H4 (cell line): ENCODE measurements at places on chromosomes 3 and 15. TPM values are rescaled to one million over a fixed set of nuclear protein-coding genes. Genes with fewer than 3 reads are reported as not detected.

GRCh38 chr15:51328926-51329325 is 9.5 kb downstream of the CYP19A1 start:
- no peak for DNase-seq

Gene FGD5
- 0.17 TPM in 1 of 2 replicates, not detected in the other for total RNA-seq

Gene SCN11A
- not detected in 2 replicates for total RNA-seq

- DNase-seq: no peak
Measured at GRCh38 chr3:132880986-132881385, 157.2 kb upstream of the TMEM108 start.

- no peak for DNase-seq
Measured at GRCh38 chr3:106540743-106541142, 671.9 kb upstream of the CBLB start.

- no peak for DNase-seq
Measured at GRCh38 chr3:24428481-24428880, 66.2 kb downstream of the THRB start.

Gene GOLGA6L10
- total RNA-seq: 0.56 TPM in 1 of 2 replicates, not detected in the other

- peak; percentile 81 for DNase-seq
Measured at GRCh38 chr15:40847223-40847961, 3.5 kb downstream of the SPINT1 start.

- no peak for DNase-seq
Measured at GRCh38 chr3:105837143-105837740, 31.6 kb downstream of the CBLB start.

Gene ASTE1
- total RNA-seq: 6.8 and 9.1 TPM in 2 replicates

DNA sequence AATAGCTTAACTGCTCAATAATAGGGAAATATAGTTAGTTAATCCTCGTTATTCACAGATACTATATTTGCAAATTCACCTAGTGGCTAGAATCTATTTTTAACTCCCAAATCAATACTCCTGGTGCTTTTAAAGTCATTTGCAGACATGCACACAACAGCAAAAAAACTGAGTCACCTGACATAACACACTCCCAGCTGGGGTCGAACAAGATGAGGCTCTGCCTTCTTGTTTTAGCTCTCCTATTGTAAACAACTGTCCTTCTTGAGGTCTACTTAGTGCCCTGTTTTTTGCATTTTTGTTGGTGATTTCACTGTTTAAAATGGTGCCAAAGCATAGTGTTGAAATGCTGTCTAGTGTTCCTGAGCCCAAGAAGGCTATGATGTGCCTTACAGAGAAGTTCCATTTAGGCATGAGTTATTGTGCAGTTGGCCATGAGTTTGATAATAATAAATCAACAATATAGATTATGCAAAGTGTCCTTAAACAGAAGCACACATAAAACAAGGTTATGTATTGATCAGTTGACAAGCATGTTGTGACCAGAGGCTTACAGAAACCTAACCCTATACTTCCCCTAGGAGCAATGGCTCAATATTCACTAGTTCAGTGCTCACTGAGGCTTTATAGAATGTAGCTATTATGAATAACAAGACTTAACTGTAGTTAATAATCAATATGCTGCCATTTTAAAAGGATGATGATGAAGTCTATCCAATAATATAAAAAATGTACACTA is 18.6 kb downstream of the MAP3K13 start:
- DNase-seq: no peak

DNA sequence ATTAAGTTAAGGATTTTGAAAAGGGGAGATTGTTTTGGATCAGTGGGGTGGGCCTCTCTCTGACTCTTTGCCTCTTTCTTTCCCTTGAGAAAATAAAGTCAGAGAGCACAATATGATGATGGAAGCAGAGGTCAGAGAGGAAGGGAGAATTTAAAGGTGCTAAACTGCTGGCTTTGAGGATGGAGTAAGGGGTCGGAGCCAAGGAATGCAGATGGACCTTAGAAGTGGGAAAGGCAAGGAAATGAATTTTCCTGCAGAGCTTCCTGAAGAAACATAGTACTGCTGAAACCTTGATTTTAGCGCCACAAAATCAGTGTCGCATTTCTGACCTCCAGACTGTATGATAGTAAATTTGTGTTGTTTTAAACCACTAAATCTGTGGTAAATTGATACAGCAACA is 317.4 kb downstream of the NAALADL2 start:
- no peak for DNase-seq

Gene MCF2L2
- total RNA-seq: 0.62 and 0.64 TPM in 2 replicates

Gene ALDH1A2
- total RNA-seq: not detected in 2 replicates

DNA sequence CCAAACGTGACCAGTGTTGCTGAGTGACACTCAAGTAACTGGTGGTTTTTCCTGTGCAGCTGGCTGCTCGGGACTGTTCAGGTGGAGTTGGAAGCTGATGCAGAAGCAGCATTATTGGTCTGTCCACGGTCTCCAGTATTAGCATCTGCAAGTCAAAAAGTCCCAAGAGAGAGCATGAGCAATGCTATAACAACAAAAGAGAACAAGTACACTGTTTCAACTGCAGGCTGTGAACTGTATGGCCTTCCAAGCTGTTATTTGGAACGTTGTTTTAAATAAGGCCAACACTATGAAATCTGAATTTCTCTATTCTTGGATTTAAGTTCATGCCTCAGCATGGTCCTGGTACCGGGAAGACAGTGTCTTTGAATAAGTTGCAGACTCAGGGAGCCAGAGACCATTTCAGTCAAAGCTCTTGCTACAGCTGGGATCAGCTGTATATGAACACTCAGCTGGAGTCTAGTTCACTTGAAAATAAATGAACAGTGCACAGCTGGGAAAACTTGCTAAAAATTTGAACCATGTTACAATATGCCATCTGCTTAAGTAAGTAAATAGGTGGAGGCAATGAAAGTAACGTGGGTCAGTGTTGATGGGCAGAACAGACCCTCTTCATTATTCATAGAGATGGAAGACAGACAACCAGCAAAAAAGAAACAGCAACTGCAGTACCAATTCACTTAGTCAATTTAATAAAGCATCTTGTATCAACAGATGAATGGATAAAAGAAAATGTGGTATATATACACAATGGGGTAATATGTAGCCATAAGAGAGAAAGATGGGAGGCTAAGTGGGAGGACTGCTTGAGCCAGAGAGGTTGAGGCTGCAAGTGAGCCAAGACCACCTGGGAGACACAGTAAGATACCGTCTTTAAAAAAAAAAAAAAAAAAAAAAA is 45.1 kb downstream of the NR1I2 start:
- DNase-seq: no peak

DNA sequence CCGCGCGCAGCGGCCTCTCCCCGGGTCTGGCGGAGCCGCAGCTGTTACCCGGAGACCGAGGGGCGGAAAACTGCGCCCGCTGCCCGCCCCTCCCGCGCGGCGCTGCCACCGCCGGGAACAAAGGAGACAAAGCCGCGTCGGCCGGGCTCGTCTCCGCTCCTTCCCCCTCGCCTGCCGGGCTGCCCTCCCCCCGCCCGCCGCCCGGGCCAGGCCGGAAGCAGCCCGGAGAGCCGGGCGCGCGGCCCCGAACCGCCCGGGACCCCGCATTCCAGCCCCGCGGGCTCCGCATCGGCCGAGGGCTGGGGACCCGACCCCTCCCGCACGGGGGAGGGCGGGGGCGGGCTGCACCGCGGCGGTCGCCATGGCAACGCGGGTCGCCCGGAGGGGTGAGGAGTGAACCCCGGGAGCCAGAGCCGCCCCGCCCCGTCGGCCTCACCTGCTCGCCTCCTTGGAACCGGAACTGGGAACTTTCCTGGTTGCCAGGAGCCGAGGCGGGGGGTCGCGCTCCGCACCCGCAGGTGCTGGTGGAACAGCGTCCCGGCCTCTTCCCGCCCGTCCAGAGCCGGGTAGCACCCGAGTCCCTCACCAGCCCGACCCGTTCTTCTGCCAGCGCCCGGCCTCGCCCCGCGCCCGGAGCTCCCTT is 448 bp downstream of the PLXNB1 start:
- no peak for DNase-seq

DNA sequence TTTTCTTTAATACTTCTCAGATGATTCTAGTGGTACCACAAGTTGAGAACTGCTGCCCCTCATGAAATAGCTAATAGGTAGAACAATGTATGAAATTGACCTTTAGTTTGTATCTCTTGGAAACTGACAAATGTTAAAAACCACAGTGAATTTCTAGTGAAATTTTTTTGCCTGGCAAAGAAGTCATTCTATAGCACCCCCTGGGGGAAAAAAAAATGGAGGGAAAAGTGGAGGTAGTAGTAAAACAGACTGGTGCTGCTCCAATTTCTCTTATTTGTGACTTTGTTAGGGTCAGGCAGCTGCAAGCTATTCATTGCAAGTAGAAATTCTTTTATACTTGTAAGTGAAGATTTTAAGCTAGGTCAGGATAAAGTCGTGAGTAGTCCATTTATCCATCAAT is 605.0 kb downstream of the NLGN1 start:
- no peak for DNase-seq

Gene SLC6A1
- total RNA-seq: not detected in 2 replicates

GRCh38 chr3:115428841-115429240 is 194.5 kb upstream of the GAP43 start:
- no peak for DNase-seq

GRCh38 chr3:151556596-151556995 is 95.7 kb upstream of the IGSF10 start:
- no peak for DNase-seq

DNA sequence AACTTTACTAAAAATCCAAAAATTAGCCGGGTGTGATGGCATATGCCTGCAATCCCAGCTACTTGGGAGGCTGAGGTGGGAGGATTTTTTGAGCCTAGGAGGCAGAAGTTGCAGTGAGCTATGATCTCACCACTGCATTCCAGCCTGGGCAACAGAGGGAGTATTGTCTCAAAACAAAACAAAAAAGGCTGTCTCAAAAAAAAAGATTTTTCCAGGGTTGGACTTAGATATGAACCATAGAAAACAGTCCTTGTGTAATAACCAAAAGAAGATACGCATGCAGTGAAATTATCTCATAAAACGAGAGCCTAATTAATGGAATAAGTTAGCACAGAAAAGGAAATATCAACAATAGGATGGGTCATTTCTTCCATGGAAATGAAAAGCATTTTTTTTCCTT is 320.4 kb upstream of the RASGRP1 start:
- peak; percentile 69 for DNase-seq

GRCh38 chr3:114973536-114973935 is 173.6 kb downstream of the ZBTB20 start:
- DNase-seq: no peak

Gene GOLGA8S
- not detected in 2 replicates for total RNA-seq

DNA sequence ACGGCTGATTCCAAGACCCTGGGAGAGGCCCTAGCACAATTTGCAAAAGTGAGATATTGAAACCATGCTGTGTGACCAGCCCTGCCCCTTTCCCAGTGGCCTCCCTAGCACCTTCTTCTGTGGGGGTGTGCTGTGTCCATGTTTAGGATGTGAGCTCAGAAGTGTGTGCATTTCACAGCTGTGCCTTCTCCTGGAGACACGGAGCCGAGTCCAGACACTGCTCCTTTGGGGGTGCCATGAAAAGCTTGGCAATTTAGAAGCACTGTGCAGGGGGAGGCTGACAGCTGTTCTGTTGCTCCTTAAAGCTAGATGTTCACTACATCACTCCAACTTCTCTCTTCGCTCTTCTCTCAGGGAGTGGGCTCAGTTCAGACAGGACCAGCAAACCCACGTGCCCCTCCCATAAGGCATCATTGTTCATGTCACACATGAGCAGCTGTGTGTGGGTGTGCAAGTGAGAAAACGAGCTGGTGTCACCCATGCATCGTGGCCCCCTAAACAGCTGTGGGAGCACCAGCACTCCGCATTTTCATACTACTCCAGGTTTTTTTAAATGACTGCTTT is 492.6 kb downstream of the GABRG3 start:
- no peak for DNase-seq

- DNase-seq: no peak
Measured at GRCh38 chr3:26625187-26625586, 2.6 kb downstream of the LRRC3B start.

Gene CTXN2
- not detected in 2 replicates for total RNA-seq

Gene RLBP1
- not detected in 2 replicates for total RNA-seq

DNA sequence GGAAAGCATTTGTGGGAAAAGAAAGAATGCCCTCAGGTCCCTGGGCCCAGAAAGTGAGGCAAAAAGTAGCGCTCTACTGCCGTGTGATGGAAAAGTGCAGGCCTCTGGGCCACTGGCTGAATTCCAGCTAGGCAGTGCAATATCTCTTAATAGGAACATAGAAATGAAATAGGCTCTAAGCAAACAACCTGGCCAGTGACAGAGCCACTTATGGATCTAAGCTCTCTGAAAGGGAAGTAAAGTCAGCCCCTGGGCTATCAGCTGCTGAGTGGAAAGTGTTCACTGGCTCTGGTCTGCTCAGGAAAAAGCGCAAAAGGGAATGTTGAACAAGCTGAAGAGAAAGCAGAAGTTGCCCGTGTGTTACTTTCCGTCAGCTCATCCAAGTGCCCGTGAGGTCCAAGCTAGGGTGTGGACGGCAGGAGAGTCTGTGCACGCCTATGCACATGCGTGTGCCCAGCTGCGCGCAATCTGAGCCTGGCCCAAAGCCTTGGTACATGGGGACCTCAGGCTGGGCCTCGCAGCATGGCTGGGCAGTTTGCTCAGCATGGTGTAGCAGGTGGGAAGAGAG is 74.0 kb upstream of the RAD18 start:
- DNase-seq: no peak

DNA sequence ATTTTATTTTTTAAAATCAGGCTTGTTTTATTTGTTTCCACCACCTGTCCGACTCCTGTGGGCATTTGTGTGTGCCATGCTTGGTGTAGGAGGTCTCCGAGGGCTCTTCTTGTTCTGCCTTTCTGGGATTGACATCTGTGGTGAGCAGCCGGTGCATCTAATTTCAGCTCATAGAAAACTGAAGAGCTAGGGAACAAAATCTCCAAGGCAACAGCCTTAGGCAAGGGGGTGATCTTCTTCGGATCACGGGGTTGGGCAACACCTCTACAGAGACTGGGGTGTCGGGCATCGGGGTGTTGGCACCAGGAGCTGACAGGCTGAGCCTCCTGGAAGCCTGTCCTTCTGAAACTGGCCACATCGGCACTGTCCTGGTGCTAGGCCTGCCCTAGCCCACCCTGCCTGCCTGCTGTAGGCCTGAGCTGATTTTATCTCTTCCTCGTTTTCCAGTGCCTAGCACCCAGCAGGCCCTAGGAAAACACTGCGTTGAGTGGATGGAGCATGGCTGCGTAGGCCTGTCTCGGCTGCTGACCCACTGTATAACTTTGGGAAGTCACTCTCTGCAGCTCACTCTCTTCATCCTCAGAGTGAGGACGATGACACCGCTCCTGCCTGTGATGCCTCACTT is 10.3 kb downstream of the CHCHD6 start:
- no peak for DNase-seq
